Natural killer cell (primary cell): ENCODE measurements at places on chromosomes 5 and 9.

GRCh38 chr5:17118631-17119030, 98.8 kb upstream of the BASP1 start:
- no peaks in the 10 kb centered on the region for H3K36me3 ChIP-seq
- DNase-seq, result peak; percentile 8
- H3K27ac ChIP-seq, result no peak overlapping the region
- H3K27me3 ChIP-seq, result no peaks in the 10 kb centered on the region
- H3K4me1 ChIP-seq, result no peaks in the 10 kb centered on the region
- H3K4me3 ChIP-seq, result no peak overlapping the region

DNA sequence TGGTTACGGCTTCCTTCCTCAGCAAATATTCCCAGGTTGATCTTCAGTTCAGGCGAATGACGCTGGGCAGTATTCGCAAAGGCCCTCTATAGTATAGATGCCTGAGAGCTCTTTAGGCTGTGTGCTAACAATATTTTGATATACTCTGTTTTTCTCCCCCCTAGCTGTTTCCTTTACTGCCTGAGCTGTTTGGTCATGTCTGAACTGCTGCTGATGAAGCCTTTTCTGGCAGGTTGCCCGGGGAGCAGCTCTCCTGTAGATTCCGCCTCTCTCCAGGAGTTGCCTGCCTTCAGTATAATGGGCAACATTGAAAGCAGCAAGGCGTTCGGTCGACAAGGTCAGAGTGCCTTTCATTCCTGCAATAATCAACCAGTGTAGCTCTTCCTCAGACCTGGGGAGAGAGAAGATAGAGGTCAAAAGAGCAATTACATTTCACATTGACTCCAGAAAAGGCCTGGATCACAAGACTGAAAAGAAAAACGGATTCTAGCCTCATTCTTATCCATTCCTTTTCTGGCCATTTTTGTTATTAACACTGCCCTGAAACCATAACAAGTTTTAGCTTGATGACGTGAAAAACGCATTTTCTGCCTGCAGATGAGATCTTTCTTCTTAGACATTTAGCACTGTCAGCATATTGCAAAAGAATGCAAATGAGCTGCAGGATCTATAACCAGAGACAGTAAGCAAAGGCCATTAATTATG, 60.1 kb upstream of the ZNF608 start:
- no peak for DNase-seq
- H3K4me1 ChIP-seq, result no peaks in the 10 kb centered on the region
- no peaks in the 10 kb centered on the region for H3K36me3 ChIP-seq

- H3K27ac ChIP-seq, result no peak overlapping the region
- no peaks in the 10 kb centered on the region for H3K4me1 ChIP-seq
- H3K4me3 ChIP-seq, result no peak overlapping the region
- DNase-seq, result no peak
These were observed 305.9 kb upstream of the ATP10B start for GRCh38 chr5:161157925-161158324.

- no peak overlapping the region for H3K27ac ChIP-seq
- H3K4me3 ChIP-seq, result no peak overlapping the region
- H3K27me3 ChIP-seq, result no peaks in the 10 kb centered on the region
- H3K4me1 ChIP-seq, result peaks cover 15% of the 10 kb centered on the region
These were observed 332.3 kb downstream of the CWC27 start for GRCh38 chr5:65100911-65101631.

GRCh38 chr9:126861707-126862103, 1.3 kb downstream of the ZBTB34 start:
- H3K4me3 ChIP-seq, result peak overlapping the region; percentile 62
- H3K36me3 ChIP-seq, result peaks cover 11% of the 10 kb centered on the region
- no peak for DNase-seq
- H3K4me1 ChIP-seq, result peaks cover 24% of the 10 kb centered on the region
- H3K27me3 ChIP-seq, result no peaks in the 10 kb centered on the region
